ENCODE measurements at places on chromosomes 16 and 17. TPM values are rescaled to one million over a fixed set of nuclear protein-coding genes. Genes with fewer than 3 reads are reported as not detected.

DNA sequence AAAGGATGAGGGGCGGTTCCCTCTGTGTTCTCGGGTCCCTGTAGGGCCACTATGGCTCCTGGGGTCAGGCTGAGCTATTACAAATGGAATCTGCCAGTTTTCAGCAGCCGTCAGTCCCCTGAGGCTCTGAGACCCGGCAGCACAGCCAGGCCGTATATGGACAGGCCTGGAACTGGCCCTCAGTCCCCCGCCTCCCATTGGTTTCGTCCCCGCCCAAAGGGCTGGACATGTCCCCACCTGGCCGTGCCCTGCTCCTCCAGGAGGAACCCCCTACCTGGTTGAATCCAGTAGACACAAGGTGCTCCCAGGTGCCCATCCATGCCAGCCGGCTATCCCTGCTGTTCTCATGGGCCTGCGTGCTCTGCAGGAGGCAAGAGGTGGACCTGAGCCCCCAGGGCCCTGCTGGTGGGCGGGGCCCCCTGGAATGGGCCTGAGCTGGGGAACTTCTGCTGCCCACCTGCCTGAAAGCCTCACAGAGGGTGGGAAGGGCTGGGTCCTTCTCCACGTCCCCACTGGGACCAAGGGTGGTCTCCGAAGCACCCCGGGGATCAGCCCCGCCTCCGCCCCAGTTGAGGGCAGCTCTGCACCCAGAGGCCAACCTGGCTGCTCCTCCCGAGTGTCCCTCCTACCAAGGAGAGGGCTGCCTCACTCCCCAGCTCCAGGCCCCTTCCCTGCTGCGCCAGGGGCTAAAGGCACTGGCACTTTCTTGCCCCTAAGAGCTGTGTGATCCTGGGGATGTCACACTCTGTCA lies 16.8 kb downstream of the VASN start:
- DNase-seq, result no peak

Gene TBL3
- 46.3 TPM for total RNA-seq

Gene HBA1
- total RNA-seq, result not detected

GRCh38 chr17:9330611-9331271 lies 244.9 kb downstream of the STX8 start:
- no peak for DNase-seq

Gene TMEM88
- total RNA-seq, result 0.65 TPM

DNA sequence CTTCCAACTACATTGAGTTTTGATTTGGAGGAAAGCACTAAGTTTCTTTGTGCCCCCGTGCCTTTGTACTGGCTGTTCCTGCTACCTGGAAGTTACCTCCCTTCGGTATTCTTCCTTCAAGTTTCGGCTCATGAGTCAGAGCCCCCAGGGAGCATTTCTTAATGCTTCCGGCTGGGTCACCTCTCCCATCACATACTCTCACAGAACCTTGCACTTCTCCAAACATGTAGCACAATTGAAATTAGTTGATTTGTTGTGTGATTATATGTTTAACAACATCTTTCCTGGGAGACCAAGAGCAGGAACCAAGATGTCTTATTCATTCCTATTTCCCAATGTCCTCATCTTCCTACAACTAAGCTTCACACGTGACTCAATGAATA lies 158.6 kb upstream of the CDH5 start:
- DNase-seq, result no peak

GRCh38 chr16:7343243-7343642 lies 10.6 kb downstream of the RBFOX1 start:
- DNase-seq, result no peak

- peak; percentile 7 for DNase-seq
These were observed 206.8 kb downstream of the PHKB start for GRCh38 chr16:47667956-47668355.

Gene SHISA6
- not detected for total RNA-seq

Gene JPH3
- total RNA-seq, result 0.35 TPM

Gene SLFN11
- 8.2 TPM for total RNA-seq

GRCh38 chr16:22352723-22353122 lies 21.7 kb downstream of the CDR2 start:
- DNase-seq, result no peak

Gene SYCE1L
- total RNA-seq, result 1.4 TPM

Gene TPPP3
- 0.10 TPM for total RNA-seq

Gene PIK3R5
- not detected for total RNA-seq

DNA sequence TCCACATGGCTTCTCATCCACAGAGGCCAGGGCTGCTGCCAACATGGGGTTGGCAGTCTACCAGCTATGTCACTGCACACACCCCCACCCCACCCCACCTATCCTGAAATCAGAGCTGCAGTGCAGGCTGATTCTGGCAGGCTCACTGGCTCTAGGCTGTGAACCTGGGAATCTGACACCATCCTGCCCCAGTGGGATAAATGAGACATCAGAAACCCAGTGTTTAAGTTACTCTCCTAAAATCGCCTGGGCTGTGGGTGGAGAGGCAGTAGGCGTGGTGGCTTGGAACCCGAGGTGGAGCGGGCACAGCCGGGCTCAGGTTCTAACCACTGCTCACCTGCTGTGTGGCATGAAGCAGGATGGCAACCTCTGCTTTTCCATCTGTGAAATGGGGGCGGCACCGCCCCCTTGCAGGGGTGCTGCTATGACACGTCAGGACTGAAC lies 5.6 kb downstream of the SLC38A8 start:
- no peak for DNase-seq

Gene TRIM47
- 36.9 TPM for total RNA-seq

Gene PRPF8
- total RNA-seq, result 166 TPM

GRCh38 chr17:60600490-60601446 lies 775 bp downstream of the PPM1D start:
- peak; percentile 83 for DNase-seq

Gene KRT15
- 2.8 TPM for total RNA-seq

DNA sequence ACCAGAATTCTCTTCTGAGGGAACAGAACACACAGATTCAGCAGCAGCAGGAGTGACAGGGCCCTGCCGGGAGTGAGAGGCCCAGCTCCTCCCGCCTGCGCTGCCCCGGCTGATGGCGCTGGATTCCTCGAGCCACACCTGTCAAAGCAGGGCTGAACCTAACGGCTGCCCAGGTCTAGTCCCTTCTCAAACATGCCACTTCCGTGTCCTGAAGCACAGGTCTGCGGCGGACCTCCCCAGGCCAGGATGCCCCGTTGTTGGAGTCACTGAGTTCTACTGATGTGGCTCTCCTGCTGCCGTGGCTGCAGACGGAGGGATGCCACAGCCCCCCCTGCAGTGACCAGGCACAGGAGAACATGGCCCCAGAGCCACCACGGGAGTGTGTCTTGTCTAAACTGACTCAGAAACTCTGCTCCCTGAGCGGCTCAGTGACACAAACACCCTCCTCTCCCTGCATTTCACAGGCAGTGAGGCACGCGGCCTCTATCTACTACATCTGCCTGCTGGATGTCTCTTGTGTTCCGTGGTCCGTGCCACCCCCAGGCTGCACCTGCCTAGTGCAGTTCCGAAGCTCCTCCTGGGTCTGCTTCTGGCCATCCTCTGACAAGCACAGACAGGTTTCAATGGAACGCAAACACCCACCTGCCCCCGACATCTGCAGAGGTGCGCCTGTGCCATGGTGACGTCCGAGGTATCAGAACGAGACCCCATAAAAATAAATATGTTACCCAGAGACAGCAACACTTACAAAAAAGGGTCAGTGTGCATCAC lies 44.7 kb upstream of the DNAH17 start:
- no peak for DNase-seq

- DNase-seq, result no peak
These were observed 36.2 kb downstream of the ADCY7 start for GRCh38 chr16:50302472-50303005.

DNA sequence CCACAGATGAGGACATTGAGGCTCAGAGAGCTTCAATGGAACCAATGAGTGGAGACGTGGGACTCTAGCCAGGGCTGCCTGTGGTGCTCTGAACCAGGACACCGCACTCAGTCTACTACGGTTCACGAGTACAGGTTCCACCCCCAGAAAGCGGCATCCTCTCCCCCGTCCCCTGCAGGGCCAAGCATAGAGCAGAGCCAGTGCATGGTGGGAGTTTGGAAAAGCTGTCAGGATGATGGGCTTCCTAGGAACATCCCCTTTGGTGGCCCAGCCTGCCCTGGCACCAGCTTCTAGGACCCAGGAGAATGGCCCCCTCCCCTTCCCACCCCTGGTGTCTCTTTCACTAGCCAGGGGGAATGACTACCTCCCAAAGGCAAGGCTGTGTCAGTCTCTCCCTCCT lies 8.4 kb downstream of the ZNF319 start:
- DNase-seq, result no peak

- peak; percentile 80 for DNase-seq
These were observed 6.4 kb upstream of the FAM83G start for GRCh38 chr17:19010729-19011505.

Gene SMG6
- total RNA-seq, result 75.5 TPM

Gene TBC1D16
- total RNA-seq, result 257 TPM

Gene C16orf78
- total RNA-seq, result not detected

Gene GCGR
- not detected for total RNA-seq

- DNase-seq, result no peak
These were observed 536.8 kb downstream of the NPIPA7 start for GRCh38 chr16:16915771-16916170.

DNA sequence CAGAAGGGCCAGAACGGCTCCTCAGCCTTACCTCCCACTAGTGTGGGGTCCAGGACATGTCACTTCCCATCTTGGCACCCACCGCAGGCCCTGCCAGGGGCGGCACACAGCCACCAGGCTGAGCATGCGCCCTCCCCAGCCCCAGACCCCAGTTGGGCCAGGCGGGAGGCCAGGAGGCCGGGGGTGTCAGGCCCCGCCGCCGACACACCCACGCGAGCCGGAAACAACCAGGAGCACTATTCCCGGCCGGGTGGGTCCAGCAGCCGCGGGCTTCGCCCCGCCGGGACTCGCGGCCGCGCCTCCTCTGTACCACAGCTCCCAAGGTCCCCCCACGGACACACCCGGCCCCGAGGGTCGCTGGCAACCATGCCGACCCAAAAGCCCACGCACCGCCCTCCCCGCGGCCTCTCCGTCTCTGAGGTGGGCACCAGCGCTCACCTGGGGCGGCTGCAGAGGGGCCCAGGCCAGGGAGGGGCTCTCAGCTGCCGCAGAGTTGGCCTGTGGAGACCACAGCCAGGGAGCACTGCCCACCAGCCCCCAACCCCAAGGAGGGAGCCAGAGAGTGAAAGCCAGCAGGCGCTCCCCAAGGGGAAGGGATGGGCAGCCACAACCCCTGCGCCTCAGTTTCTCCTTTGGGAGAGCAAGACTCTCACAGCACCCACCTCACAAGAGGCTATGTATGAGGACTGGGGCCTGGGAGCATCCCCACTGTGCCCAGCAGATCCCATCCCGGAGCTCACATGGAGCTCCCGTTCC lies 18.0 kb downstream of the B9D1 start:
- no peak for DNase-seq

DNA sequence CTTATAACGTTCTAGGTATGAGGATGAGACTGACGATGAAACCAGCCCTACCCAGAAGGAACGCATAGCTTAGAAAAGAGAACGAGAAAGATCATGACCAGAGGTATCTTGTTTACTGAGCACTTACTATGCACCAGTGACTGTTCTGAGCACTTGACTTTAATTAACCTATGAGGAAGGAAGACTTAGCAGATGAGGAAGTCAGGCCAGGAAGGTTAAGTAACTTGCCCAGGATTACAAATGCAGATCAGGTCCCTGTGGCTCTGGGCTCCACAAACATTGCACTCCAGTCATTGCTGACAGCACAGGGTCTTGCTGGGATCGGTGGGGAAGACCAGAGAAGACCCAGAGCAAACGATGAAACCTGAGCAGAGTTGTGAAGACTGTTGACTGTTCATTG lies 7.1 kb downstream of the KRT13 start:
- DNase-seq, result no peak

Gene ZACN
- not detected for total RNA-seq

Gene KRTAP2-3
- total RNA-seq, result 5.9 TPM

DNA sequence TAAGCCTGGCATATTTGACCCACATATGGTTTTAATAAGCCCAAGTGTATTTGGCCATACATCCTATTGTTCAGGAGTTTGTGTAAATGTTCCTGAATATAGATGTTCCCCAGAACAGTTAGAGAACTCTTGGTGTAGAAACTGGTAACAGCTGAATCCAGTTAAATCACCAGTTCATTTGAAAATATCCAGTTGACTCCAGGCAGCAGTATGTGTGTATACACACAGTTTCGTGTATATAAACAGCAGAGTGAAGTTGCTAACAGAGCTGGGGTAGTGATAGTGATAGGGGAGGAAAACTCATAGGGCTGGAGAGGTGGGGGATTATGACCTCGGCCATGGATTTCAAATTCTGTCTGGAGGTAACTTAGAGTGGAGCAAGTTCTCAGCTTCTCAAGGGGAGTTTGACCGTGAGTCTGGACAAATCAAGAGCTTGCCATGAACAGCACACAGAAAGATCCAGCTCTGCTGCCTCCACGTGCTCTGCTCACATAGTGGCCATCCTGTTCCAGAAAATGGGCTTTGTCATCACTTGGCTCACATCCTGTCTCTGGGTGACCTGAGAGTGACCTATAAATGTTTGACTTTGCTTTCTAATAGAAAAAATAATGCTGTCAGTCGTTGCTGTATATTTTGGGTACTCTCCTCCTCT lies 30.6 kb upstream of the MMD start:
- peak; percentile 54 for DNase-seq

Gene TP53TG3E
- not detected for total RNA-seq

GRCh38 chr17:82686366-82687324 lies 11.9 kb downstream of the RAB40B start:
- DNase-seq, result no peak

Gene MYH8
- total RNA-seq, result not detected

GRCh38 chr17:57236686-57237299 lies 19.5 kb upstream of the MSI2 start:
- no peak for DNase-seq

DNA sequence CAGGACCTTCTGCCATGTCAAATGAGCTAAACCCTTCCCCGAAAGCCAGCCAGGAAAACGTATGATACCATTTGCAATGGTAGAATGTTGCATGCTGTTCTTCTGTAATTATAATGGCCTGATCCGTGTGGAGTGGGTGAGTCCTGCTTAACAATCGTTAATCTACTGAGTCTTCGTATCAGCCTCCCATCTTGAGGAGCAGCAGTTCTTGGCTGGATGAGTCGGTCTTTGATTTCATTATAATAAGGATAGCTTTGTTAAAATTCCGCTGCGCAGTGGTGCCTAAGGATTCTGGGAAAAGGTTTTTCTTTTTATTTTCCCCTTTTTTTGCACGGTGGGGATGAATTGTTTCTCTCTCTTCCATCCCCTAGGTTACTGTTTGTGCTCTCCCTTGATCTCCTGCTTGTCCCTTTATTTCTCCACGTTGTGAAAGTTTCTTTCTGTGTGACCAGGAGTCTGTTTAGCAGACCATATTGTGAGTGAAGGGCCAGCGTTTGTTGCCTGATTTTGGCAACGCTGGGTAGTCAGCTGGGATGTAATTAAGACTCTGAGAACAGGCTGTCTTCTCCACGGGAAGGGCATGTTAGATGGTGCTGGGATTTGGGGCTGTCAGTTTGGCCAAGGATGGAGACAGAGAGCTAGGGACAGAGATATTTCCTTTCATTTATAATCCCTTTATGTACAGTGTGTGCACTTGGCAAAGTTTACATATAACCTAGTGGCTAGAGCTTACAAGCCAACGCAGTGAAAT lies 263.0 kb downstream of the FTO start:
- no peak for DNase-seq

Gene CAPNS2
- 0.17 TPM for total RNA-seq

Gene RNF43
- 2.3 TPM for total RNA-seq

Gene TEX14
- total RNA-seq, result not detected

- no peak for DNase-seq
These were observed 492.3 kb downstream of the NPIPA7 start for GRCh38 chr16:16871196-16871595.

Data from renal cortical epithelial cell (primary cell).